ENCODE measurements at places on chromosomes 3 and 15. TPM values are rescaled to one million over a fixed set of nuclear protein-coding genes. Genes with fewer than 3 reads are reported as not detected.

Gene CNTN3
- 16.2 TPM for total RNA-seq

Gene CHRD
- total RNA-seq, result 11.4 TPM

Gene NUSAP1
- 20.7 TPM for total RNA-seq

Gene FSD2
- 0.16 TPM for total RNA-seq

Gene FAM107A
- 24.8 TPM for total RNA-seq

Gene PTPN9
- 29.3 TPM for total RNA-seq

Gene ADAMTSL3
- 20.6 TPM for total RNA-seq

Gene DNAJA4
- 30.4 TPM for total RNA-seq

Gene PSTPIP1
- 0.62 TPM for total RNA-seq

Gene ALDH1A2
- total RNA-seq, result 6.1 TPM

Gene MYH15
- total RNA-seq, result 0.31 TPM

Gene GRK7
- not detected for total RNA-seq

Gene MGLL
- 40.9 TPM for total RNA-seq

Gene PTH1R
- total RNA-seq, result 2.3 TPM

Gene RHCG
- total RNA-seq, result 2.7 TPM
